Right hindlimb (tissue), 1 donor: ENCODE measurements at places on chromosomes 2 and 18.

DNA sequence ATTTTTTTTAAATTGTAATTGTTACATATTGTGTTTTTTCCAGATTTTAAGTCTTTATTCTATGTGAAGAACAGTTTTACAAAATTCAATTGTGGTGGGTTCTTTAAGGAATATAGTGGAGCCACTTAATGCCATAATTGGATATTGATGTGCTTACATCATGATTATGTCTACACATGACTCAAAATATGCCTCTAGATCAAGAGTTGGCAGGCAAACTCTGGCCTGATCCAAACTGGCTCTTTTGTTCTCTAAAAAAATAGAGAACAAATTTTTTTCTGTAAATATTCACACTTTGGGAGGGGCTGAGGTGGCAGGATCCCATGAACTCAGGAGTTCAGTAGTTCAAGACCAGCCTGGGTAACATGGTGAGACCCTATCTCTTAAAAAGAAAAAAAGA lies 8.3 kb downstream of the EHBP1 start:
- no peak for DNase-seq

GRCh38 chr2:121074293-121074932 lies 210.6 kb downstream of the TFCP2L1 start:
- no peak for DNase-seq

- no peak for DNase-seq
These were observed 258.1 kb downstream of the ALK start for GRCh38 chr2:29663268-29663667.

DNA sequence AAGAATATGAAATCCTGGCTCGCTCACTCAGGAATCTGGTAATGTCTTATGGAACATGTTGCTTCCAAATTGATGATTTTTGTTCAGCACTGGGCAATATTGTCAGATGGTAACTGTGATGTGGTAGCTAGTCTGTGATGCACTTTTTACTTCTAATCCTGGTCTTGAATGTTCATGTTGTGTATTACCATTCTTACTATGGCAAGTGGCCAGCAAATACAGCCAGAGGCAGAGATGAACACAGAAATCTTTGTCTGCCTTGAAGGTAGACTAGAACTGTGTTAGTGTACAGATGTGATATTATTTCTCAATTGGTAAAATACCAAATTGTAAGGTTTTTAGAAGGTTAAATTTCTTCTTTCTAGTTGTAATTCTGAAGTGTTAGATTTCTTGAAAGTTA lies 83.3 kb downstream of the UBE2E3 start:
- DNase-seq, result no peak

GRCh38 chr2:231900972-231901371 lies 25.2 kb downstream of the NPPC start:
- no peak for DNase-seq

DNA sequence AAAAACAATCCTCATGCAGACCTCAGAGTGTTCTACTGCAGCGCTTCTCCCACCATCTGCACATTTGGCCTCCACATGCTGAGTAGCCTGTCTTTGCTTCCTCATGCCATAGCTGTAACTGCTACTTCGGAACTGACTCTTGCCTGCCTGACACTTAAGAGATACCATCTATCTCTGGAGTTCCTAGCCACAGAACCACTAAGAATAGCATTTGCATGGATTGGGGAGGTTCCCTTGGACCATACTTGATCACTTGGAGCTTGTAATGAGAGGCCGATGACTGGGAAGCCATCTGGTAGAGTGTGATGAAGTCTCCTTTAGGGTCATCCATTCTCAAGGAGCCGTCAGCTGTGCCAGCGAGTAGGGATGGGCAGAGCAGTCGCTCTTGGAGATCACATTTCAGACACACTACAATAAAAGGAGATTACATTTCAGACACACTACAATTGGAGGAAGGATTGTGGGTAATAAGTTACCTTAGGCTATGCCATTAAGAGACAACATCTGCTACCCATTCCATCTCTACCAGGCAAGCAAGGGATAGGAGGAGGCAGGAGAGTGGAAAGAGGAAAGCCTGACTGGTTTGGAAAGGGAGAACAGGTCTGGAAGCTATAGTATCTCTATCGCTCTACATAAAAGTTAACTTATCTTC lies 21.8 kb downstream of the DOK1 start:
- DNase-seq, result no peak

- DNase-seq, result no peak
These were observed 34.7 kb upstream of the CD226 start for GRCh38 chr18:69982417-69982816.

- DNase-seq, result peak; percentile 26
These were observed 2.7 kb downstream of the EPHA4 start for GRCh38 chr2:221569425-221569845.
